ENCODE measurements at places on chromosomes 16 and 17.
A peak's percentile ranks its signal among the peaks of the same experiment; 100 is the strongest.

DNA sequence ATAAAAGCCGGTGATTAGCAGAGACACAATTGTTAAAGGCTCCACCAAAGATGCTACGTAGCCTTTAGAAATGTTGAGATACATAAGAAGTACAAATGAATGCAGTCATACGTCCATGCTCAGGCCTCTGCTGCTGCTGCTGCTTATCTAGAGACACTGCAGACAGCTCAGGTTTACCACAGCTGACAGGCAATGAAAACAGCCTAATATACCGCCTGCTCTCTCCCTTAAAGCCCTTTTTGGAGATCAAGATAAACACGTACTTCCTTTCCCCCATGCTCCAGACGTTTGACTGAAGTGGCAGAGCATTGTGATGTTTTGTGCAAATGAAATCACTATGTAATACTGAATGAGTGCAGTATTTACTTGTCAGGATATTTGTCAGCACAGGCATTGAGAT lies 185.3 kb downstream of the AATF start:
- no peak for DNase-seq

DNA sequence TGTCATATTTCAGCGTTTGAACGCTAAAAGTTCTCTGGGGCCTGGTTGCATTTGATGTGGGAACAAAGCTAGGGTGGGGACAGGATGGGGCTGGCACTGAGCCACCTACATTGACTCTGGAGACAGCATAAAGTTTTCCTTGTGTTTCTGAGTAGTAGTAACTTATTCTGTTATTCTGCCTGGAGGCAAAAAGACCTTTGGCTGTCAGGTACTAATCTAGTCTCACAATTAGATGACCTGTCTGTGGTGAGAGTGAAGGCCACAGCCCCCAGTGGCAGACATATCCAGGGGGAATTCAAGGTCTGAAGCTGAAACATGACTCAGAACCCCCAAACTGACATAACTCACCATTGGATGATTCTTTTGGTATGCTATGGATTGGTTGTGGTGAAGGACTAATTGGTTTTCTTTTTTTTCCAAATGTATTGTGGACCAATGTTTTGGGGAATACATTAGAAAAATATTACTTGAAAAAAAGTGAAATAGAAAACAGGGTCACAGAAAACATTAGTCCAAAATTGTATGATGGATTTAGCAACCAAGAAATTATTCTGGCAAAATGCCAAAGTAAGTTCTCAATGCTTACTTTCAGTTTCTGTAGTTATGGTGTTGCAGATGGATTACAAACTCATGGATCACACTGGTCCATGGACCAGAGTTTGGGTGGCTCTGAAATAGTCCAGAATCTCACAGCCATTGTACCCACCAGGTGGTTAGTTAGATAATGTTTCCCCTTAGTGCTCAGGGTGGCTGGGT lies 10.5 kb upstream of the SALL1 start:
- no peak for DNase-seq

DNA sequence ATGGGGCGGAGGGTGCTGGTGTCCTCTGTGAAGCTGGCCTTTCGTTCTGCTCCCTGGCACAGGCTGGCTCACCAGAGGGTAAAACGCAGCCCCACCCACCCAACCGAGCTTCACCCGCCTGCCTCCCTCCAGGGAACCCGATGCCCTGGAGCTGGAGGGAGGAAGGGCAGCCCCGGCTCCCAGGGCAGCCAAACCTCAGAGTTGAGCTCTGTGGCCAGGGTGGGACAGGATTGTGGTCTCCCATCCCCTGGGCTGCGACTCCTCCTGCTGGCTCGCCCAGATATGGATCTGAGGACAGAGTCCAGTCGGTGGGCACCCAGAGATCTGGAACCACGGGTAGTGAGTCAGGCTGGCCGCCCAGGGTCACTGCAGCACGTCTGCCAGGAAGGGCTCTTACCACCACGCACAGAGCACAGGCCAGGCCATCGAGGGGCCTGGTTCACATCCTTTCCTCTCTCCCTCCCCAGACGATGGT lies 42.6 kb upstream of the CHMP6 start:
- DNase-seq = no peak

DNA sequence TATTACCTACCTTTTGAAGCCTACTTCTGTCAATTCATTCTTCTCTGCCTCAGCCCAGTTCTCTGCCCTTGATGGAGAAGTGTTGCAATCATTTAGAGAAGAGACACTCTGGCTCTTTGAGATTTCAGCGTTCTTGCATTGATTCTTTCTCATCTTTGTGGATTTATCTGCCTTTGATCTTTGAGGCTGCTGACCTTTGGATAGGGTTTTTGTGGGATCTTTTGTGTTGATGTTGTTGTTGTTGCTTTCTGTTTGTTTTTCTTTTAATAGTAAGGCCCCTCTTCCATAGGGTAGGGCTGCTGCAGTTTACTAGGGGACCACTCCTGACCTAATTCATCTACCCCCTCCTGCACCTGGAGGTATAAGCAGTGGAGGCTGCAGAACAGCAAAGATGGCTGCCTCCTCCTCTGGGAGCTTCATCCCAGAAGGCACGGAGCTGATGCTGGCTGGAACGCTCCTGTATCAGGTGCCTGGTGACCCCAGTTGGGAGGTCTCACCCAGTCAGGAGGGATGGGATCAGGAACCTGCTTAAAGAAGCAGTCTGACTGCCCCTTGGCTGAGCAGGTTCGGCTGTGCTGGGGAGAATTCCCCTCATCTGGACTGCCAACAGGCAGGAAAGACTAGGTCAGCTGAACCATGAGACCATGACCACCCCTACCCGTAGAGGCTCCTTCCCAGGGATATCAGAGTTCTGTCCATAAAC lies 28.0 kb downstream of the NFATC3 start:
- DNase-seq = no peak

GRCh38 chr16:14121142-14121541 lies 50.0 kb downstream of the MRTFB start:
- no peak for DNase-seq

DNA sequence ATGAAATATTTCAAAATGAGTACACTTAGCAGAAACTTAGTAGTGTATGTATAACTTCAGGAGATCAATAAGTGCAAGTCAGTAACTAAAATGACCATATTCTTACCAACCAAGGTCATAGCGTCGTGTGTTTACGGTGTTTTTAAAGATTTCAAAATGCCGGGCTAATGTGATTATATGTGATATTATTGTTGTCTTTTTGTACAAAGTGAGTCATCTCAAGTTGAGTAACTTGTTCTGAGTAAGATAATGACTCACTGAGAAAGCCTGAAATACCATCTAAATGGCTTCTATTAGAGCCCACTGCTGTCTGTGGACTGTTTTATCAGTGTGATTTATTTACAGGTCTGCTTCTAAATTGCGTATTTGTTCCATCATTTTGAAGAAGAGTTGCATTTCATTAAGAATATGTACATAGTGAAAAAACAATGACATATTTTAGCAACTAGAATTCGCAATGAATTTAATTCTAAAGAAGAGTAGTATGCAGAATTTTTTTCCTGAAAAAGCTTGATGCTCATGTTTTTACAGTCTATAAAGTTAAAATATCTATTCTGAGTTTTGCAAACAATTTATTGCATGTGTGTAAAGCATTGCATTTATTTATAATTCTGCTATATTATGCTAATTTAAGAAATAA lies 12.7 kb downstream of the KRT12 start:
- no peak for DNase-seq

GRCh38 chr17:34243364-34244320 lies 11.4 kb upstream of the CCL2 start:
- DNase-seq = no peak

DNA sequence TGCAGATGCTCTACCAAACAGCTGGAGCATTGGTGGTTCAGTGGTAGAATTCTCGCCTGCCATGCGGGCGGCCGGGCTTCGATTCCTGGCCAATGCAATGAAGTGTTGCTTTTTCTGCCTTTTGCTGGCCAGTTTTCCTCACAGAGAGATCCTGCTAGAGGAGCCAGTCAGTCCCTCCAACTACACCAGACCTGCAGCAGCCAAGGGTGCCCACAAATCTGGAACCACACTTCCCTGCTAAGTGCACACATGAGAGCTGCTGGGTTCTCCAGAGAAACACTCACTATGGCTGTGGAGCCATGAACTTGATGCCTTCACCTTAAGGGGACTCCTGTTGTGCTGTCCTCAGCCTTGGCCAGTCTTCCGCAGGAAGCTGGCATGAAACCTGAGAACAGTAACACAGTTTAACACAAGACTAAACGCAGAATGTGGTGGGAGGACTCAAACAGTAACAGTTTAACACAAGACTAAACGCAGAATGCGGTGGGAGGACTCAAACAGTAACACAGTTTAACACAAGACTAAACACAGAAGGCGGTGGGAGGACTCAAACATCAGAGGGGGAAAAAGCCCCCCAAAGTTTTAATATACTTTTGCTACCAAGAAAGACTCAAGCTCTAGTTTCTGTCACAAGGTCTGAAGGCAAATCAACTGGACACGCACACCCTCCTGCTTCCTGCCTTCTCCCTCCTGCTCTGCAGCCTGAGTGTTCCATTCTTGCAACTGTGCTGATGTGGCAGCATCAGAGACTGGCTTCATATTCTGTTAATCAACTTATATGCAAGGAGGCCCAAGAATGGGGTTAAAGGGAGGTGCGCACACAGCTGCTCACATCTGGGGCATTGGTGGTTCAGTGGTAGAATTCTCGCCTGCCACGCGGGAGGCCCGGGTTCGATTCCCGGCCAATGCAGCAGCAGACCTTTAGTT lies 12.0 kb downstream of the VAC14 start:
- DNase-seq = no peak

DNA sequence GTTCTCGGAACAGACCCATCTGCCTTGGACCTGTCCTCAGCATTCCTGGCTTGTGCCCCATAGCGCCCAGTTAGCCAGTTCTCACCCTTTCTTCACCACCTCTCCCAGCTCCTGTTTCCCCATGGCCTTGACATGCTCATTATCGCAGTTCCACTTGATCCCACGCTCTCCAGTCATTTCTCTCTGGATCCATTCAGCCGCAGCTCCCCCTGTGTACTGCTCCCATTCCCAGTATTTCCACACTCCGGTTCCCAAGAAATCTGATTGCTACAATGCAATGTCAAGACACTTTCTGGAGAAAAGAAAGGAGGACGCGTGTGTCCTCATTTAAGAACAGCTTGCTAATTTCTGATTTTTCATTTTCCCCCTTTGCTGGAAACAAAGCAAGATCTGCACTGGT lies 55.4 kb downstream of the TMEM186 start:
- no peak for DNase-seq

DNA sequence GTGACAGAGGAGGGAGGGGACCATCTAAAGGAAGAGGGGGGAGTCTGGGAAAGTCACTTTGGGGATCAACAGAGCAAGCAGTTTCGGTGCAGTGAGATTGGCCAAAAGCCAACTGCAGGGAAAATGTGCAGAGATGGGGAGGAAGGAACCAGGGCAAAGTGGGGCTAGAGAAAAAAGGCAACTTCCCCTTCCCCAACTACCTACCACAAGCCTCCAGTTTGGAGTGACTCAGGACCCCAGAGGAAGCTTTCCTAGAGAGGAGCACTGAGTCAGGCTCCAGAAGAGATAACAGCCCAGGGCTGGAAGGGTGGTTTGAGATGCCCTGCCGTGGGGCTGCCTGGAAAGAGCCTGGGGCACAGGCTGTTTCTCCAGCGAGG lies 6.9 kb upstream of the CD300LD start:
- DNase-seq = no peak

- DNase-seq = peak; percentile 13
Measured at GRCh38 chr16:57646388-57647039, 18.1 kb downstream of the ADGRG1 start.

DNA sequence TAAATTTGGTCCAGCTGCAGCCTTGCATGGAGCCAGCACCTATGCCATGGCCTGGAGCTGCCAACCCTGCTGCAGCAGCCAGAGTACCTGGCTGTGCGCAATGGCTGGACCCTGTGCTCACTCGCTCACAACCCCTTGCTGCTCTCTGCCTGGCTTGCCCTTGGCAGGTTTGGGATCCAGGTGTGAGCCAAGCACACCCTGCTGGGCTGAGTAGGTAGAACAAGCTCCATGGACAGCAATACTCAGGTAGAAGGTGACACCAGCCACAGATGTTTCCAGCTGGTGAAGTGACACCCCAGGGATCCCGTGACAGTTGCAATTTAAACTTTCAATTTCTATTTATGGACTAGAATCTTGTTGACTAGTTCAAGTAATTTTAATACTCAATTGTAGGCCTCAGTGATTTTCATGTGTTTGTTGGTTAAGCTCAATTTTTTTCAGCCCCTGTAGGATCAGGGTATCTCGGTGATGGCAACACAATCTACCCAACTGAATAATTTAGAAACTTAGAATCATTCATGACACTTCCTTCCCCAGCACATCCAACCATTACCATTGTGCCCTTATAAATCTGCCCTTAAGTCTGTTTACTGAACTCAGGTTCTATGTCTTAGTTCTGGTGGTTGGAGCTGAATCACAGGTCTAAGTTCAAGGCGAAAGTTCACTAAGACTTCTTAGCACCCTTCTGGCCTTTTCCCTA lies 480.0 kb downstream of the PMP22 start:
- no peak for DNase-seq

GRCh38 chr16:49440156-49441065 lies 66.8 kb downstream of the C16orf78 start:
- DNase-seq = no peak

- DNase-seq = no peak
Measured at GRCh38 chr17:78992542-78993212, 13.0 kb upstream of the LGALS3BP start.

- no peak for DNase-seq
Measured at GRCh38 chr16:6265968-6266367, 1066.7 kb upstream of the RBFOX1 start.

DNA sequence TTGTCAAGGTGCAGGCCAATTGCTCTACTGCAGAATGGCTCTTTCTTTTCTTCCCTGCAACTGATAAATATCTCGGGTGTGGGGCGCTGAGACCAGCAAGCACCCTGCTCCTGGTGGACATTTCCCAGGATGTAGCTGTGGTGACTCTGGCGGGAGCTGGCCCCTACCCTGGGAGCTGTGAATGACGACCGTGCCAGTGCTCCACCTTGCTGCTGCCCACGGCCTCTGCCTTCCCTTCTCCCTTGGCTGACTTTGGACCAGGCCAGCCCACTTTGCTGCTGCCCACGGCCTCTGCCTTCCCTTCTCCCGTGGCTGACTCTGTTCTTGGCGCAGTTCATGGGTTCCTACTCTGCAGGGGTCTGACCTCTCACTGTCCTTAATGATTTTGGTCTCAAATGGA lies 16.1 kb downstream of the CARD14 start:
- no peak for DNase-seq

DNA sequence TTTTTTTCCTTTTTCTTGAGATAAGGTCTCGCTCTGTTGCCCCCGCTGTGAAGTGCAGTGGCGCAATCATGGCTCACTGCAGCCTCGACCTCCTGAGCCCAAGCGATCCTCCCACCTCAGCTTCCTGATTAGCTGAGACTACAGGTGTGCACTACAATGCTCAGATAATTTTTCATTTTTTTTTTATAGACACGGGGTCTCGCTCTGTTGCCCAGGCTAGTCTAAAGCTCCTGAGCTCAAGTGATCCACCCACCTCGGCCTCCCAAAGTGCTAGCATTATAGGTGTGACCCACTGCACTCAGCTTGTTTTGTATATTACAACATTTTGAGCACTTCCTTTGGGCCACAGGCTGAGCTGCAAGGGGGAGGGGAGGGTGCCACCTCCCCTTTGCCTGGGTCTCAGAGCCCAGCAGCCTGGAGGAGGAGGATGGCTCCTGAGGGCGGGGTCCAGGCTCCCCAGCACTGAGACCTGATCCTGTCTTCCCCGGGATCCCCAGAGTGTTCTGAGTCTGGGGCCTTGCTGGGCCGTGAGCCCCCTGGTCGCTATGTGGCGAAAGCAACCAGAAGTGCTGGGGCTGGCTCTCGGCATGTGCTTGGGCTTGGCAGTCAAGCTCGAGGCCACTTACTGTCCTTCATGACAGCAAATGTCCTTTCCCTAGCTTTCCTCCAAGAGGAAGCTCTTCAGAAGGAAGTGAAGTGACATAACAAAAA lies 8.1 kb downstream of the DEF8 start:
- DNase-seq = no peak

- DNase-seq = no peak
Measured at GRCh38 chr17:16425698-16426659, 10.6 kb downstream of the TRPV2 start.
